ENCODE measurements at places on chromosomes 12 and 14.

GRCh38 chr12:116959845-116960514 lies 49.2 kb downstream of the FBXW8 start:
- DNase-seq: peak; percentile 72

DNA sequence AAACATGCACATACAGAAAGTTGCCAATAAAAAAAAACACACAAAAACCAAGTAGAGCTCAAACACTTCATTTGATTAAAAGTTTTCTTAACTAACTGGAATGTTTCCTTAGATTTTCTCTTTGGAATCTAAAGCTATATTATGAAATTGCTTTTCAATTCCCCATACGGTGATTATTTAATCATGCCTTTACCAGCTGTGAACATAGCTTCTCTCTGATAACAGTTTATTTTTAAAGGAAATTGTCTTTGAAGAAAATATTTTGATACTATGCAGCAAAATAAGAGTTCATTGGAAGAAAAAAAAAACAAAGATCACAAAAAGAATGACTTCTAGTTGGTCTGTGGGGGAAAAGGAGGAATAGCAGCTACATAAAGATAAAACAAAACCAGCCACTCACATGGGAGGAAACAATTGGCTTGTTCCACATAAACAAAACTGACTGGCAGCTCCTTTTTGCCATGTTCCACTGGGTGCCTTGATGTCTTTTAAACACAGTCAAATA lies 71.4 kb downstream of the BMP4 start:
- no peak for DNase-seq

DNA sequence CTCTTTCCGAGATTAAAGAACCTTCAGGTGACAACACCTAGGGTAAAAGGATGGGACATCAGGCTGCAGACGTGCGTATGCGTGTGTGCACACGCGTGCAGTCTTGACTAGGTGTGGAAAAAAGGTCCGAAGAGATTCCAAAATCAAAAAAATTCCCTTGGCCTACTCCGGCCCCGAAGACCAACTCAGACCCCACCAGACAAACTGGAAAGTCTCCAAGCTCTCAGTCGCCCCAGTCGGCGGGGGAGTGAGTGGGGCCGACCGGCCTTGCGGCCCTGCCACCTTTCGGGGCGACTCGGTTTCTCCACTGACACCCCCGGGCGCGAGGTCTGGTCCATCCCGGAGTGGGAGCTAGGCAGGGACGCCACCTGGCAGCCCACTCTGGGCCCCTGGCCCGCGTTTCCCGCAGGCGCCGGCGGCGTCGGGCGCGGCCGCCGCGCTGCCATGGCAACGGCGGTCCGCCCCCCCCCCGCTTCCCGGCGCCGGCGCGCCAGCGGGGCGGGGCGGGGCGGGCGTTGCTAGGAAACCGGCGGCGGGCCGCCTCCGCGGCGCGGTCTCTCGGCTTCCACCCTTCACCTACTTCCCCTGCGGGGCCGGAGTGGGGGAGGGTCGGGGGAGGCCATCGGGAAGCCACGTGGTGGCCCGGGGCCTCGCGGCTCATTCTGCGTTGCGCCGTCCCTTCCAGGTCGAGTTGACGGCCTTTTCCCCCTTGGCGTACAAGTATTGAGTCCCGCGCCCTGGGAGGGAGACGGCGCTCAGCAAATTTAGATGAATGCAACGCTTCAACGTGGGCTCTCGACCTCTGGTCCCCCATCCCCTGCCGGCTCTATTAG lies 253.1 kb downstream of the EFCAB11 start:
- DNase-seq: peak; percentile 65

- DNase-seq: peak; percentile 50
These were observed 914 bp upstream of the PACS2 start for GRCh38 chr14:105313381-105314286.

GRCh38 chr12:28026701-28027100 lies 54.2 kb upstream of the PTHLH start:
- DNase-seq: no peak

DNA sequence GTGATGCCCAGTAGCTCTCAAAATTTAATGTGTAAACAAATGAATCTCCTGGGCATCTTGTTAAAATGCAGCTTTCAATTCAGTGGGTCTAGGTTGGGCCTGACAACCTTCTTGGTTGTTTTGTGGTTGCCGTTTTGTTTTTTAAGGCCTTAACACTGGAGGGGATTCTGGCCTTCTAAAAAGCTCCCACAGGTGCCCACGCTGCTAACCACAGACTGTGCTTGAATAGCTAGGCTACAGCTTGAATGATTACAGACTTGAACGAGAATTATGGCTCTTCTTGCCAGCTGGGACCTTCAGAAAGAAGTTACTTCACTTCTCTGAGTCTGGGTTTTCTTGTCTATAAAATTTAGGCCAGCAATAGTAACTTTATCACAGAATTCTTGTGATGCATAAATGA lies 1.3 kb upstream of the FLVCR2 start:
- no peak for DNase-seq

- DNase-seq: peak; percentile 34
These were observed 4.4 kb downstream of the BLTP3B start for GRCh38 chr12:100138048-100138802.

DNA sequence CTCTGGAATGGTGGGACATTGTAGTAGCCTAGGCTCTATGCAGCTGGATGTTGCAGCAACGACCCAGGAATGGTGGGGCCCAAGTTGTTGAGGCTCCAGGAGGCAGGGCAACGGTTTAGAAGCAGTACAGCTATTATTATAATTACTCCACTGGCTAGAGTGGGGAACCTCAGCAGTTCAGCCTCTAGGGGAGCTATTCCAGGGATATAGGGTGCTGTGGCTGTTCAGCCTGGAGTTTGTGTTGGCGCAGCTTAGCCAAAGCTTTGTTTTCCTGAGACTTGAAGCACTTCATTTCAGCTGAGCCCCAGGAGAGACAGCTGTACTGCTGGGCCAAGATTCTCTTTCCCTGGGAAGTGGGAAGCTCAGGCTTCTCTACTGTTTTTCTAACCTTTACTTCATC lies 1023.0 kb upstream of the ATXN7L3B start:
- DNase-seq: peak; percentile 20

- no peak for DNase-seq
These were observed 196.9 kb upstream of the BTG1 start for GRCh38 chr12:92342574-92342973.

DNA sequence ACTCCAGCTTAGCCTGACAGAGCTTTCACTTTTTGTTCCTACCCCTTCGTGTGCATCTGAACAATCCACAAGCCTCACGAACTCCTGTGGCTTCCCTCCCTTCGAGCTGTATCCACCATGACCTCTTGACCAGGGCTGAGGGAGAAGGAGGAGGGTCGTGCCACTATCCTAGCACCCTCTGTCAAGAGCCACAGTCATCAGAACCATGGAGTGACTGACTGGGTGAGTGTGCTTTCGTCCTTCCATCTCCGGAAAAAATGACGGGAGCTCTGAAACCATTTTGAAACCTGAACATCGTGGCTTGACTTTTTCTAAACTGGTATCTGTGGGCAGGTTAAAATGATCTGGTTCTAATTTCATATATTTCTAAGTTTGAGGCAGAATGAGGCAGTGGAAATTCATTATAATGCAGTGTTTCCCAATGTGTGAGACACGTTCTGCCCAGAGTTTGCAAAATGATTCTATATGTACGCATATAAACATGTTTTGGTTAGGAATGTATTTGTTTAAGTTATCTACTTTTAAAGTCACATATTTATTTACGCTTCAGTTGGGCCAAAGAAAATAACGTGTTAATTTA lies 27.0 kb downstream of the IL26 start:
- no peak for DNase-seq

DNA sequence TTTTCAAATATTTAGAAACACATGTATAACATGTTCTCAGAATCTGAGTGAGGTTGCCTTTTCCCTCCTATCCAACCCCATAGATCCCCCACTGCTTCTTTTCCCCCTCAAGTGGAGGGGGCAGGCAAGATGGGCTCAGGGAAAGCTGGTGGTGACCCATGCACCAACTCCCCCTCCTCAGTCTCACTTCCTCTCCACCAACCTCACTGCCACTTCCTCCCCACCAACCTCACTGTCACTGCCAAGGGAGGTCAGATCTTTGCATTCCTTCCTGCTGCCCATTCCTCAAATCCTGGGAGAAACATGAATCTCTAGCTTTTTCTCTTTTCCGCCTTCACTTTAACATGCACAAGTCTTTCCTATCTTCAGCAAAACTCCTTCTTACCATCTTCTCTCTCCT lies 48.7 kb downstream of the SPTB start:
- no peak for DNase-seq

GRCh38 chr12:43942379-43942778 lies 106.5 kb downstream of the TMEM117 start:
- no peak for DNase-seq

- no peak for DNase-seq
These were observed 18.1 kb downstream of the VDR start for GRCh38 chr12:47886510-47887240.

- DNase-seq: no peak
These were observed 4.7 kb downstream of the RARG start for GRCh38 chr12:53227341-53227740.

DNA sequence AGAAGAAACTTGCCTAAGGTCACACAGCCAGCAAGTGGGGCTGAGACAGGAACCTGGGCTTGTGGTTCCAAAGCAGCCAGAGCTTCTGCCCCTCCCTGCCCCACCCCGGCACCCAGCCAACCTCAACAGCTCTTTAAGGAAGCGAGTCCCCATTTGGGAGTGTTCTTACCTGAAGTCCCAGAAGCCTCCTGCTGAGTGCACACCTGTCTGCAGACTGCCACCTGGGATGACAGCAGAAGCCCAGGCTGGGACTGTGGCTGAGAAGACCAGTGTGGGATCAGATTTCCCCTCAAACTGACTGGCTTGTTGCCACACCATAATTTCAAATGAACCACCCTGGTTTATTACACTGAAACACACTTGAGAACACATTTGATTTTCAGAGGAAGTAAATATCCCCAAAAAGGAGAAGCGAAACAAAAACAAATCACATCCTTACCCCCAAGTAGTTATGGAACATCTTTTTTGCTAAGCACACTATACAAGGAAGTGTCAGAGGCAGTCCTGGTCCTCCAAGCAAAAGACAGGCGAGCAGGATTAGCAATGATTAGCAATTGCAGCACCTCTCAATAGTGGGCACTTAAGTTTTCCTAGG lies 6.3 kb upstream of the RIN3 start:
- DNase-seq: peak; percentile 74

GRCh38 chr14:93263416-93263815 lies 56.4 kb downstream of the UBR7 start:
- no peak for DNase-seq

DNA sequence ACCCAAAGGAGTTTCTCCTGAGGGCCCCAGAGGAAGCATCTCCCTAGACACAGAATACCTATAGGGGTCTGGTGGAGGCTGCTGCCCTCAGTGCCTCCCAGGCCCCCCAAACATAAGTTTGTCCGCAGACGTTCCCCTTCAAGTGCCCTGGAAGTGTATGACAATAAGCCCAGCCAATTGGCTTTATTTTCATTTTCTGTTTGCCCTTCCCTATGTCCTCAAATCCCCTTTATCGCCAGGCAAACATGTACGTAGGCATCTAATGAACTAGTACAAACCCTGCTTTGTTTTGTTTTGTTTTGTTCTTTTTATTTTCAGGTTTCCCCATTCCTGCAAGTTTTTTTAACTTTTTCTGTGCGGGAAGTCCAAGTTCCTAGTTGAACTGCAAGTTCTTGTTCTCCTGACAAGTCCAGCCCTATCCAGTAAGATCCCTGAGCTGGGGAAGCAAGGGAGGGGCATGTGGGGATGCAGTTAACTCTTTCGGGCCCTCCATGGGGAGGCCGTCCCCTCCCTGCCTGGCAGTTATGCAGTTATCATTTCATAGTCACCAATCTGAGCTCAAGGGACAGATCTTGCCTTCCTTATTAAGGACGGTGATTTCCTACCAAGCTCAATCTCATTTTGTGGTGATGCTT lies 141.9 kb downstream of the KCNA5 start:
- no peak for DNase-seq
